ENCODE measurements at places on chromosomes 5 and 9.

DNA sequence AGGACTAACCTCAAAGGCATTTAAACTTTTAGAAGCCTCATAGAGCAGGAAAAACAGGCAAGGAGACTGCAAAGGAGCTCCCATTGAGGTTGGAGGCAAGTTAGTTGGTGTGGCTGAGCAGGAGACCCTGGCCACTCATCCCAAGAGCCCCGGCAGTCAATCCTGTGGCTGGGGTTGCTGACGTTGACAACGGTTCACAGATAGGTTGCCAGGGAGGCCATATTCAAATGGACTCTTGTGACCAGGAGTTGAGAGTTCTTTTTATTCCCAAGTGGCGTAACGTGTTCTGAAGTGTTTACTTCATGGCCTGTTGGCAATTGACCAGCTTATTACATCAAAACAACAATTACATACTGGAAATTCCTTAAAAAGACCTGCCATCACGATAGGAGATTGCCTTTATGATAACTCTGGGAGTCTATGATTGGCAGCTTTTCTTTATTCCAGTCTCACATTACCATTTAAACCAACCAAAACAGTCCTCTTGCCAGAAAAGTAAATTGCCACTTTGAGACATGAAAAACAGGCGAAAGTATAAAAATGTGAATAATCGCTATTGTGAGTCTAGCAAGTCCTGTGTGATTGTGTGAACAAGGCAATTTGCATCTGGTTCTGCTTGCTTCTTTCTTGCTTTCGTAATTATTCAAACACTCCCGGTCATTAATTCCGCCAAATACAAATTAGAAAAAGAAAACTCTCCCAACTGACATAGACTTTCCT is 394.9 kb downstream of the MED10 start:
- H3K27ac ChIP-seq, result no peak overlapping the region
- H3K4me1 ChIP-seq, result no peaks in the 10 kb centered on the region
- H3K4me3 ChIP-seq, result no peak overlapping the region
- DNase-seq, result no peak
- H3K36me3 ChIP-seq, result no peaks in the 10 kb centered on the region

DNA sequence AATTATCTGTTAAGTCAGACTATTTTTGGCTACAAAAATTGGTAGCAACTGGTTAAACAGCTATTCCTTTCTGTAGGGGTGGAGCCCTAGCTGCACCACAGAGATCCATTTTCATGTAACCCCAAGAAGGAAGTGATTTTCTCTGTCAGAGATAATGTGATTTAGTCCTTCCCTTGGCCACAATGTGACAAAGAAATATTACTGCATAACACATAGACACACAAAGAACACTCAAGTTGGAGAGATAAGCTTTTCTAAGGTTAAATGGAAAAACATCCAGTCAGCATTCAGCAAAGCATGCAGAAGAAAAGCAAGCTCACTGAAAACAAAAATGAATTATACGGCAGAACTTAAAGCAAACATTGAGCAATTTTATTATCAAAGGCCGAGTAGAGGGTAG is 227.8 kb upstream of the CDH9 start:
- DNase-seq, result no peak
- no peaks in the 10 kb centered on the region for H3K4me1 ChIP-seq
- H3K27me3 ChIP-seq, result no peaks in the 10 kb centered on the region
- H3K4me3 ChIP-seq, result no peak overlapping the region
- H3K27ac ChIP-seq, result no peak overlapping the region
- H3K36me3 ChIP-seq, result no peaks in the 10 kb centered on the region

DNA sequence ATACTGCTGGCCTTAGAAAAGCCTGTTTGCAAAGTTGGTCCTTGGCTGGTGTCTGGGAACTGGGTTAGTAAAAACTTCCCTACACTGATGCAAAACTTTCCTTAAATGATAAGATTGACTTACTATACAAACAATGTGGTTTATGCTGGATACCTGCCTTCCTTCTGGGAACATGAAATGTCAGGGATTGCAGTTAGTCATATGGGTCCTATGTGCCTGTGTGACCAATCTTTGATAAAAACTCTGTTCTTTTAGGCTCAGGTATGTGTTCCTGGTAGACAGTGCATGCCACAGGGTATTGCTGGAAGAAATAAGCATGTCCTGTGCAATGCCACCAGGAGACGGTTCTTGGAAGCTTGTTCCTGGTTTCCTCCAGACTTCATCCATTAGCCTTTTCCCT is 173.3 kb downstream of the RMI1 start:
- H3K4me3 ChIP-seq, result no peak overlapping the region
- no peaks in the 10 kb centered on the region for H3K27me3 ChIP-seq
- no peaks in the 10 kb centered on the region for H3K4me1 ChIP-seq
- H3K27ac ChIP-seq, result no peak overlapping the region
- H3K36me3 ChIP-seq, result no peaks in the 10 kb centered on the region
- no peak for DNase-seq

GRCh38 chr5:74626386-74627222 is 13.9 kb downstream of the ENC1 start:
- no peak for DNase-seq
- no peaks in the 10 kb centered on the region for H3K27me3 ChIP-seq
- no peak overlapping the region for H3K27ac ChIP-seq
- peaks cover 35% of the 10 kb centered on the region for H3K4me1 ChIP-seq
- no peak overlapping the region for H3K4me3 ChIP-seq

GRCh38 chr5:5854087-5854486 is 431.6 kb downstream of the ICE1 start:
- no peaks in the 10 kb centered on the region for H3K4me1 ChIP-seq
- H3K27ac ChIP-seq, result no peak overlapping the region
- no peak for DNase-seq
- H3K27me3 ChIP-seq, result no peaks in the 10 kb centered on the region
- H3K36me3 ChIP-seq, result no peaks in the 10 kb centered on the region

DNA sequence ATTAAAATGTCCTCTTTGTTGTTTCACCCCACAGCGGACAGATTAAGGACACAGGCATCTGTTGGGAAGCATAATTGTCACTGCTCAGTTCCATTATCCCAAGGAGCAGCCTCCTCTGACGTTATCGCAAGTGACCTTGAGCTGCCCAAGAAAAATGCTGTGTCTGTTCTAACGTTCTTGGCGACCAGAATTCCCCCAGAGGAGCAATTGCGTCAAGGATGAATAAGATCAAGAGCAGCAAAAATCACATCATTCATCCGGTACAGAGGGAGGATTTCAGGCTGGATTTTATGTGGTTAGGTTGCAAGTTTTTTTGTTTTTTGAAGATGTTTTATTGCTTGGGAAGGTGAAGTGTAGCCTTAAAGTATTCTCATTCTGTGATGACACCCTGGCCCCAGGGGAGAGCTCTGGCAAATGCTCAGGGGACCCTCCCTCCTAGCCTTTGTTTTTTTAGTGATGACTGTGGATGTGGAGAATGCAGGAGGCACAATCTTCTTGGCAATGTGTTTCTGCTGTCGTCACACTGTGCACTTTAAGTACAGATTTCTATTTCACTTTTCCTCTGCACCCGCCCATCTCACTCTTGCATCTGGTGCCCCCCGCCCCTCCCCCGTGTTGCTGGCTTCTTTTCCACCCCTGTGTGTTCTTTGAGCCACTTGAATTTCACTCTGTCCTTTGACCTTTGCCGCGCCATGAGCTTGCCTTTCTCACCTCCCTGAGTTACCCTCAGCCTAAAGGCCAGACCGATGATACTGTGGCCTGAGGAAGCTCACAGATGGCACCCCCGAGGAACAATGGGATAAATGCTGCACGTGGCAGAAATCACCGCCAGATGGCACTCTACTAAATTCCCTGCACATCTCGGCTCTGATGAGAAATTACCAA is 308.5 kb downstream of the RAB3C start:
- peak; percentile 25 for DNase-seq
- H3K36me3 ChIP-seq, result no peaks in the 10 kb centered on the region
- no peaks in the 10 kb centered on the region for H3K27me3 ChIP-seq
- peak overlapping the region; percentile 19 for H3K4me3 ChIP-seq
- H3K27ac ChIP-seq, result no peak overlapping the region
- no peaks in the 10 kb centered on the region for H3K4me1 ChIP-seq

DNA sequence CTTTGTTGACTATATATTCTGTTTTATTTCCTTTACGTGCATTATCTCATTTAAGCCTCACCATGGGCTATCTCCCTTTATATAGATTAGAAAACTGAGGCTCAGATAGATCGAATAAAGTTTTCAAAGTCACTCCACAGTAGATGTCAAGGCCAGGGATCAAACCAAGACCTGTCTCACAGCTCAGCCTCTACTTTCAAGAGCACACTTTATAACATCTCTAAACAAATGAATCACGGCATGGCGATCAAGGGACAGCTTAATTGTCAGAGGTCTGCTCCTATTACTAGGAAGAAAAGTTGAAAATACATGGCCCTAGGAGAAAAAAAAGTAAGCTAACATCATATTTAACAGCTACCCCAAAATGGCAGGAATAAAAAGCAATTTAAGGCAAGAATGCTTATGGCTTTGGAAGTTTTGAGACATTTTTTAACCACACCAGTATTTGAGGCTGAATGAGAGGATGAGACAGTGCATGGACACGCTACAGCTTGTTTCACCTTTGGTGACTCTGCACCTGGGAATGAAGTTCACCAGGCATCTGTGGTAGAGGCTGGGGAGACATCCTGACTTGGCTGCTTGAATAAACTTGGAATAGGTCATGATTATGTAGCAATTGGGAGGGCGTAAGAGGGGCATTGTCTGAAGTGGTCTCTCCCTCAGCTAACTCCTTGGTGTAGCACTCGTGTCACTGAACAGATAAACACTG is 486.8 kb upstream of the WWC1 start:
- H3K36me3 ChIP-seq, result no peaks in the 10 kb centered on the region
- no peak for DNase-seq
- no peaks in the 10 kb centered on the region for H3K4me1 ChIP-seq
- H3K27ac ChIP-seq, result no peak overlapping the region
- H3K4me3 ChIP-seq, result no peak overlapping the region
- H3K27me3 ChIP-seq, result no peaks in the 10 kb centered on the region

Data from Panc1 (cell line).